Breast epithelium (tissue), 4 donors: ENCODE measurements at places on chromosomes 12 and 14.

DNA sequence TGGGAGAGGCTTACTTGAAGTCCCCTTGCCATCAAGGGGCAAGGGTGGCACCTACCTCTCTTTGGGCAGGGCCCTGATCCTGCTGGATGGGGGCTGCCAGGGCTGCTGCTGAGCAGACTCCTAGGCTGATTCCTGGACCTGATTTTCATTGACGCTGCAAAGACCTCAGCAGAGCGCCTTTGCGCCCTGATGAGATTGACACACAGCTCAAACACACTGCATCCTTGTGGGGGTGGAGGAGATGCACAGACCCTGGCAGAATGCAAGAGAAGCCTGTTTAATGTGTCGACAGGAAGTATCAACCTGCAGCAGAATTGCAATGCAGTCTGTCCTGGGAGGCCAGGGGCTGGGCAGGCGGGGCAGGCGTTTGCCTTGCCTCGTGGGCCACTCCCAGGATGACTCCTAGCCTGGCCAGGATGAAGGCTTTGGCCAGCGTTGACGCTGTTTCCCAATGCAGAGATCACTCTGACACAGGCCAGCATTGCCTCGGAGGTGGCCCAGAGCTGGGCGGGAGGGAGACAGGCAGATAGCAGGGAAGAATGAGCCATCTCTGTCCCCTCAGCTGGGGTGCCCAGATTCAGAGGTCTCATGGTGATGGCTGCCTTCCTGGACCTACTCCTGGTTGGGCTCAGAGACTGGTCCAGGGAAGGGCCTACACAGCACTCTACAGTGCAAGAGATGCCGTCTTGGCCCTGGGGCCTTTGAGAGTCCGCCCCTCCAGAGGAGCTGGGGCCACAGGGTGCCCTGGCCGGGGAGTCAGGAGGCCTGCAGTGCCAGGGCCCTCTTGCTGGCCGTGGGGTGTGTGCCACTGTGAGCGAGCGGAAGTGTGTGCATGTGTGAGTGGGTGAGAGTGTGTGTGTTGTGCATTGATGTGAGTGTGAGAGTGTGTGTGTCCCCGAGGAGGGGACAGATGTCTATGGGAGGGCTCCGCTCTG, 108.3 kb downstream of the KIF26A start:
- no peaks in the 10 kb centered on the region for H3K36me3 ChIP-seq
- no peak for DNase-seq

DNA sequence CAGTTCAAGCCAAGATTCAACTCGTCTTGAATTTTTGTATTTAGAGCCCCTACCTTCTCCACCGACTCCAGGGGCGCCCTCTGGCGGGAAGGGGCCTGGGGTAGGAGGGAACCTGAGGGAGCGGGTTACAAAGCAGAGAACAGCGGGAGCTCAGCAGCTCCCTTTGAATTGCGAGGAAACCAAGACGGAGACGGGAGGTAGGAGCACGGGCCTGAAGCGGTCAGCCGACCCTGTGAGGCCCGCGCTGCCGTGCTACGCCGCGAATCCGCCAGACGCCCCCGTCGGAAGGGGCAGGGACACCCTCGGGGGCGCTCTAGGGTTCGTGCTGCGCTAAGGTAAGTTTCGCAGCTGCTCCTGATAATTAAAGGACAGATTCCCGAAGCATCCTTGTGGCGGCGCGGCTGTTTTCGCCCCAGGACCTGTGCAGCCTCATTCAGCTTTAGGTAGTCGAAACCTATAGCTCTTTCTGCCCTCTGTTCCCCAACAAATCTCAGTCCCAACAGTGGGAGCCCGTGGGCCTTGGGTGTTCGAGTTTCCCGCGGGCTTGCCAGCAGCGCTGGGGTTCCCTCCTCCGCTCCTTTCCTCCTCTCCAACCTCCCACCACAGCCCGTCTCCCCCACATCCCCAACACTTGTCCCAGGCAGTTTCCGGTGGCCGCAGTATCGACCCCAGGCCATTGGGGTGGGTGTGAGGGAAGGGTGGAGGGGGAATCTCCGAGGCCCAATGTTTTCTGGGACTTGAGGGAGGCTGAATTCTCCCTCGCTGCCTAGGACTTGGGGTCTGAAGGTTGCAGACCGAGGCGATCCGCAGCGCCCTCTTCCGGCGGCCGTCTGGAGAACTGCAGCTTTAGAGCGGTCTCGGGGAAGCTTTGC, 5.1 kb upstream of the NKX2-1 start:
- no peaks in the 10 kb centered on the region for H3K36me3 ChIP-seq
- H3K4me3 ChIP-seq = no peak overlapping the region
- no peak for DNase-seq
- H3K27me3 ChIP-seq = peaks cover 89% of the 10 kb centered on the region
- H3K4me1 ChIP-seq = peaks cover 8% of the 10 kb centered on the region
- no peak overlapping the region for H3K27ac ChIP-seq

- H3K4me3 ChIP-seq = no peak overlapping the region
- no peak for DNase-seq
- H3K36me3 ChIP-seq = no peaks in the 10 kb centered on the region
- H3K4me1 ChIP-seq = no peaks in the 10 kb centered on the region
- H3K27ac ChIP-seq = no peak overlapping the region
Measured at GRCh38 chr14:97920201-97920600, 1123.0 kb downstream of the VRK1 start.

GRCh38 chr14:69688299-69688649, 76.9 kb downstream of the SUSD6 start:
- H3K27me3 ChIP-seq = no peaks in the 10 kb centered on the region
- no peak for DNase-seq
- H3K36me3 ChIP-seq = no peaks in the 10 kb centered on the region
- no peak overlapping the region for H3K4me3 ChIP-seq

DNA sequence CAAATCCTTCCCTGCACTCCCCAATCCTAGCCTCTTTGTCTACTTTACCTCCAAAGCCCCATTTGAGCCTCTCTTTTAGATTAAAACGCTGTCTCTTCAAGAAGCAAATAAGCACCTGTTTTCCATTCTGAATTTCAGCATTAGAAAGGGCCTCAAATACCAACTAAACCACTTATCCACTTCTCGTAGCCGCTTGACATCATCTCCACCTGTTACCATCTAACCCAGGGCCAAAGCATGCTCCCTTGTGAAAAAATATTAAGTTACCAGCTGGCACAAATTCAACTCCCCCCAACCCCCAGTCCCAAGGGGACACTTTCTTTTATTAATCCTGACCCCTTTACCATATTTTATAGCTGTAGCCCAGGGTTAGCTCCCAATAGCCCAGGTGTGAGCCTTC, 43.1 kb downstream of the GPHB5 start:
- H3K4me3 ChIP-seq = no peak overlapping the region
- H3K36me3 ChIP-seq = no peaks in the 10 kb centered on the region
- no peaks in the 10 kb centered on the region for H3K27me3 ChIP-seq
- no peaks in the 10 kb centered on the region for H3K4me1 ChIP-seq

DNA sequence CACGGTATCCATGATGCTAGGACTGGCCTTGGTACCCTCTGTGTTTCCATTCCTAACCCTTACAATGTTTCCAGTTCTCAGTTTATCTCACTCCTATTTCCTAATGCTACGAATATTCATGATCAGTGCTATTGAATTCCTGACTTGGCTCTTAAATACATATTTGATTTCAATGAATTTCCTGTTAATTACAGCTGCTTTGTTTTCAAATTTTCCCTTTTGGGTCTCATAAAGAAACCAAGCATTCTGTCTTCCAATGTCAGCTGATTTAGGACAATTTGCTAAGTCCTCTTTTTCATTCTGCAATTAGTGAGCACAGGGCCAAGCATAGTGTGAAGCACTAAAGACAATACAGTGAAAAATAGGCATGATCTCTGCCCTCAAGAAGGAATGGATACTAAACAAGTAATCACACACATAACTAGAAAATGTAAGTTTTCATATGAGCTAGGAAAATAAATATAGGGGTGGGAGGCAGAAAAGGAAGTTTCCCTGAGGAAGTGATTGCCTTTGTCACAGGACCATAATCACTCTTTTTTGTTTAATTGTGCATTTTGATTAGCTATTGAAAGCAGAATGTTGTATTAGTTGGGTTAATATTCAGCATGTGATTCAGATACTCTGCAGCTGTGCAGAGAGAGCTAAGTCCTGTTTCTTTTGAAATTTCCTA, 88.5 kb downstream of the KCNC2 start:
- no peak overlapping the region for H3K27ac ChIP-seq
- H3K4me3 ChIP-seq = no peak overlapping the region
- no peaks in the 10 kb centered on the region for H3K36me3 ChIP-seq
- no peaks in the 10 kb centered on the region for H3K4me1 ChIP-seq

DNA sequence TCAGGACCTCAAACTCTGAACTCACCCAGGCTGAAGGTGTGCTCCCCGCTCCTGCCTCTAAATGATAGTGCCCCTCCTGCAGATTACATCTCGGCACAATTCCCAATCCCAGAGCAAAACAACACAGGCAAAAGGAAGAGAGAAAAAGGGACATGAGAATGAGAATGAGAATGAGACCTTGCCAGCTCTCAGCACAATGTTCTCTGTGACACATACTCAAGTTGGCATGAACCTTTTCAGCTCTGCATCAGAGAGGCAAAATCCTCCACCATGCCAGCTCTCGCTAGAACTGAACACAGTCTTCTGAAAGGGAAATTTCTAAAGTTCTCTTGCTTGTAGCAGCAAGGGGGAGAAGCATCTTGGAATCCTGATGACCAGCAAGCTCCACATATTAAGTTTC, 84.6 kb downstream of the KSR2 start:
- H3K27me3 ChIP-seq = peaks cover 4% of the 10 kb centered on the region
- H3K36me3 ChIP-seq = no peaks in the 10 kb centered on the region
- no peak overlapping the region for H3K27ac ChIP-seq
- no peaks in the 10 kb centered on the region for H3K4me1 ChIP-seq
- DNase-seq = no peak
